ENCODE measurements at places on chromosomes 5 and 9.
A peak's percentile ranks its signal among the peaks of the same experiment; 100 is the strongest.

GRCh38 chr5:6719896-6720560 is 6.8 kb downstream of the TENT4A start:
- DNase-seq = no peak

- DNase-seq = no peak
Measured at GRCh38 chr5:119083679-119084078, 12.8 kb downstream of the DMXL1 start.

- no peak for DNase-seq
Measured at GRCh38 chr5:39671561-39671961, 246.8 kb upstream of the DAB2 start.

DNA sequence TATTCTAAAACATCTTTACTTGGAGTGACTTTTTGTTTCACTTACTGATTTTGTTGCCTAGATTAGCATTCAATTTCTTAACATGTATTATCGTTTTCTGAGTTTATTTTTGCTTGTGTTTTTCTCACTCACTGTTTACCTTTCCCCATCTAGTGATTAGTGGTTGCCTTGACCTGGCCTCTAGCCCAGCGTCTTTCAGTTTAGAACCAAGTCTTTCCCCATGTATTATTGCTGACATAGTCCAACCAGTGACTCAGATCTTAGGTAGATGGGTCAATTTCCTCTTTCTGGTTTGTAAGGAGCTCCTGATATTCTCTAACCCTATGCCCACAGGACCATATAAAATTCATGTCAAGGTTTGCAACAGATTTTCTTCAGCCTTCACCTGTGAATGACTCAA is 135.5 kb downstream of the PRR16 start:
- DNase-seq = no peak

DNA sequence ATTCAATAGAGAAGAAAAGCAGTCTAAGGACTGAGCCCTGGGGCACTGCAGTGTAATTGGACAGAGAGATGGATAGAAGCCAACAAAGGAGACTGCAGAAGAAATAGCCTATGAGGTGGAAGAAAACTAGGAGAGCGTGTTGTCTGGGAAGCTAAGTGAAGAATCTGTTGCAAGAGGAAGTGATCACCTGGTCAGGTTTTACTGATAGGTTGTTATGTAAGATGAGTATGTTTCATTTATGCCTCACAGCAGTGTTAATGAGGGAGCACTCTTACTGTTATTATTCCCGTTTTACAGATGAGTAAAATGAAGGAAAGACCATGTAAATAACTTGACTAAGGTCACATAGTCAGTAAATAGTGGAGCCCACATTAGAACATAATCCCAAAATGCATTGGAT is 80.0 kb upstream of the GRHPR start:
- no peak for DNase-seq

DNA sequence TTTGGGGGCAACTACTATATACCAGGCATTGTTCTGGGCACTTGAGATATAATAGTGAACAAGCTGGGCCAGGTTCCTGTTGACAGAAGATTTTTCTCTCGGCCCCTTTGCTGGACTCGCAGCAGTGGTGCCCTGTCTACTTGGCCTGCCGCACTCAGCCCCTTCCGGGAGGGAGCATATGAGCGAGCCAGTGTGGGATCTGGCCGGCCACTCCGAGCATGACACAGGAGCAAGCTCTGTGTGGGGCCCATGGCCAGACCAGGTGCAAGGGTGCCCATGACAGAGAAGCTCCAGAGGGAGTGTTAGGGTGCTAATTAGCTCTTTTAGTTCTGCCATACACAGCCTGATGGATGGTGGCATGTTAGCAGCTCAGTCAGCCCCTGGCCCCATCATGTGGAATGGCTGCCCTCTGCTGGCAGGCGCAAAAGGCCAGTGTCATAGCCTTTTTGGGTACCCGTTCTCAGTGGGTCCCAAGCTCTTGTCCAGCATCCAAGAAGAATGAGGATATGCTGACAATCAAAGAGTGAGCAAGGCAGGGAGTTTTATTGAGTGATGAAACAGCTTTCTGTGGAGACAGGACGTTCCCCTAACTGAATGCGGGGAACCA is 9.3 kb upstream of the KIF4B start:
- DNase-seq = peak; percentile 25

Data from glutamatergic neuron (in vitro differentiated cells).